ENCODE measurements at places on chromosomes 5 and 9. TPM values are rescaled to one million over a fixed set of nuclear protein-coding genes. Genes with fewer than 3 reads are reported as not detected.

Gene ADAMTS12
- 7.8 TPM for total RNA-seq

DNA sequence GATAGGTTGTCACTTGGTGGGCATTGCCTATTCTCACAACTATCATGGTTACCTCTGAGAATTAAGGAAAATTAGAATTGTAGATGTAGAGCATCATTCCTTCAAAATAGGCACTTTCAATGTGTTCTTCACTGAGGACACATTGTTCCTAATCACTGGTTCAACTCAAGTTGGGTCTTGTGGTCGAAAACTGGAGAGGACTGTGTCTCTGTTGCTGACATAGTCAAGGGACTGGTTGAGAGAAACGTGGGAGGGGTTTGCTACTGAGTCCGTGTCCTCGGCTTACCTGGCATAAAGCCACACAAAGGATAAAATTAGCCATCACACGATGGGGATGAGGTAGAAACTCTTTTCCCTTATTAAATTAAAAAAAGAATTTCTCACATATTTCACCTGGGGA, 205.9 kb upstream of the CD180 start:
- DNase-seq: no peak
- no peak overlapping the region for H3K4me3 ChIP-seq
- H3K27me3 ChIP-seq: no peaks in the 10 kb centered on the region
- H3K36me3 ChIP-seq: no peaks in the 10 kb centered on the region
- no peaks in the 10 kb centered on the region for H3K4me1 ChIP-seq
- H3K27ac ChIP-seq: no peak overlapping the region

- H3K4me3 ChIP-seq: peak overlapping the region; percentile 57
- H3K27me3 ChIP-seq: no peaks in the 10 kb centered on the region
- no peak for DNase-seq
- H3K27ac ChIP-seq: peak overlapping the region; percentile 97
- peaks cover 54% of the 10 kb centered on the region for H3K4me1 ChIP-seq
Observed at GRCh38 chr5:124056991-124057723, 545.2 kb downstream of the CSNK1G3 start.

Gene TRPM3
- total RNA-seq: 1.6 TPM

All from progenitor cell of endocrine pancreas (in vitro differentiated cells).